ENCODE measurements at places on chromosomes 5 and 9. TPM values are rescaled to one million over a fixed set of nuclear protein-coding genes. Genes with fewer than 3 reads are reported as not detected.

Gene NFIB
- not detected for total RNA-seq

Gene SPATA31D1
- not detected for total RNA-seq

GRCh38 chr5:160030631-160031377 lies 21.9 kb downstream of the TTC1 start:
- H3K36me3 ChIP-seq = peaks cover 36% of the 10 kb centered on the region
- no peak overlapping the region for H3K27ac ChIP-seq
- no peaks in the 10 kb centered on the region for H3K27me3 ChIP-seq

DNA sequence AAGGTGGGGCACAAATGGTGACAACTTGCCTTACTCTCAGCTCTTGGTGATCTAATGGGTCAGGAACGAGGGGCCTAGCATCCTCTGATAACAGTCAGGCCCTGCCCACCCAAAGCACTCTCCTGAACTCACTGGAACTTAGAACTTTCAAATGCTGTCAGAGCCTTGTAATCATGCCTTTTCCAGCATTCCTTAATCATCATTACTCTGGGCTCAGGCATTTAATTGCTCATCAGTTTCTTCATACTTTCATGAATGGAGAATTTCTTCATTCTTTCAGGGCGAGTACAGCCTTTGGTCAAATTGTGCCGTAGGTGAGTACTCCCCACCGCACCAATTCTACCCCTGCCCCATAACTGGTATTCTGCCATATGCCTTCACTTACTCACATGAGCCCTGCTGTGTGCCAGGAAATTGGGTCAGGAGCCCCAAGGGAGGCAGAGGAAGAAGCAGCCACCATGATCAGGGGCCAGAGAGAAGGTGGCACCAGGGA lies 30.2 kb upstream of the DUSP1 start:
- H3K36me3 ChIP-seq = no peaks in the 10 kb centered on the region
- H3K4me3 ChIP-seq = no peak overlapping the region
- no peaks in the 10 kb centered on the region for H3K27me3 ChIP-seq
- H3K27ac ChIP-seq = no peak overlapping the region

Gene SLC23A1
- total RNA-seq = 0.43 TPM

Gene OXCT1
- total RNA-seq = 91.4 TPM

Gene FIBCD1
- not detected for total RNA-seq

Gene CTXN3
- not detected for total RNA-seq

Gene DAB2
- total RNA-seq = 0.05 TPM

Gene RANBP3L
- total RNA-seq = 0.07 TPM

GRCh38 chr5:85337435-85337834 lies 952.8 kb upstream of the EDIL3 start:
- DNase-seq = no peak
- no peak overlapping the region for H3K27ac ChIP-seq
- no peaks in the 10 kb centered on the region for H3K4me1 ChIP-seq
- H3K36me3 ChIP-seq = no peaks in the 10 kb centered on the region
- H3K4me3 ChIP-seq = no peak overlapping the region
- no peaks in the 10 kb centered on the region for H3K27me3 ChIP-seq

Gene GHR
- total RNA-seq = not detected

DNA sequence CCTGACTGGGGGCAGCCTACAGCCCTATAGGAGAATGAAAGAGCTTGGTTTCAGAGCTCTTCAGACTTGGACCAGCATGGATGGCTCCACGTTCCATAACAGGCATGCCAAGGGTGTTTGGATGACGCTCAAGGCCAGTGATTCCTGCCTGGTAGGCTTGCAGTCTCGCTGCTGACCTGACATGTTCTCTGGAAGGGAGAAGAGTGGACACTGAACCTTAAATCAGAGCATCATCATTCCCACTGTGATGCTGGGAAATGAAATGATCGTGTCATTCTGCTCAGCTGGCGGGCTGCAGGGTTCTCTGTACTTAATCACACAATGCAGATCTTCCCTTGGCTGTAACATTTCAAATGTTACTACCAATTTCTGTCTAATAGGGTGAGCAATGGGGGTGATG lies 57.0 kb downstream of the CFAP90 start:
- H3K27me3 ChIP-seq = peaks cover 12% of the 10 kb centered on the region
- no peak for DNase-seq

DNA sequence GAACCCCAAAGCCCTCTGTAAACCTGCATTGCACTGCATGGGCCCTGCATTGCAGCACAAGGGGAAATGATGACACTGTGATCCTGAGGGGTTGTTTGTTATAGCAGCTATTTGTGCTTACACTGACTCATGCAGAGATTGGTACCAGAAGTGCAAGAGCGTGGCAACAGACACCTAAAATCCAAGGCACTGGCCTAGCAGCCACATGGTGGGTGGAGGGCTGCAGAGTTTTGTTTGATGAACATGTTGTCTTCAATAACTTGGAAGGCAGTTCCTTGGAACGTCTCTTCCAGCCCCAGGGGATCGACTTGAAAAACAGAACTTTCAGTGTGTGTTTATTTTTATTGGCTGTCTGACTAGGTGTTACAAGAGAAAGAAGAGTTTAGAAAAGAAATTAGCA lies 14.5 kb downstream of the FCN2 start:
- no peak overlapping the region for H3K4me3 ChIP-seq
- H3K4me1 ChIP-seq = no peaks in the 10 kb centered on the region
- DNase-seq = no peak
- H3K27ac ChIP-seq = no peak overlapping the region
- H3K27me3 ChIP-seq = peaks cover 11% of the 10 kb centered on the region

DNA sequence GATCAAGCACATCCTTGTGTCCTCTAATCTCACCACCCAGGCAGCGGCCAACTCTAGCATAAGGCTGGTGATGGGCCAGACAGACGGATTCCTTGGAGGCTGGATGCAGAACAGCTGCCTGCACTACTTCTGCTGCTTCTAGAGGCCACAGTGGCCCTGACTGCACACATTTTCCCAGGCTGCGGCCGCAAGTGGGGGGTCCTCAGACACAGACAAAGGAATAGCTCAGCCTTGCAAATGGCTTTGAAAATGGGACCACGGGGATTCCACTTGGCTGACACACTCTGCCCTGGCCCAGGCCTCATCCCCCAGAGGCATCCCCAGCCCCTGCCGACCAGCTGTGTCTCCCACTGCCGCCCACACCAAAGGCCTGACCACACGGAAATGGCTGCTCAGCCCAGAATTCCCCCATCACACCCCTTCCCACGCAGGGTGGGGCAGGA lies 540.8 kb downstream of the BNC2 start:
- H3K27me3 ChIP-seq = no peaks in the 10 kb centered on the region
- no peaks in the 10 kb centered on the region for H3K4me1 ChIP-seq
- no peak for DNase-seq
- no peak overlapping the region for H3K4me3 ChIP-seq
- H3K27ac ChIP-seq = no peak overlapping the region

GRCh38 chr9:12723409-12724028 lies 30.3 kb downstream of the TYRP1 start:
- H3K27me3 ChIP-seq = no peaks in the 10 kb centered on the region
- no peaks in the 10 kb centered on the region for H3K4me1 ChIP-seq
- no peak overlapping the region for H3K4me3 ChIP-seq
- no peaks in the 10 kb centered on the region for H3K36me3 ChIP-seq

Gene CATSPER3
- total RNA-seq = 0.40 TPM

DNA sequence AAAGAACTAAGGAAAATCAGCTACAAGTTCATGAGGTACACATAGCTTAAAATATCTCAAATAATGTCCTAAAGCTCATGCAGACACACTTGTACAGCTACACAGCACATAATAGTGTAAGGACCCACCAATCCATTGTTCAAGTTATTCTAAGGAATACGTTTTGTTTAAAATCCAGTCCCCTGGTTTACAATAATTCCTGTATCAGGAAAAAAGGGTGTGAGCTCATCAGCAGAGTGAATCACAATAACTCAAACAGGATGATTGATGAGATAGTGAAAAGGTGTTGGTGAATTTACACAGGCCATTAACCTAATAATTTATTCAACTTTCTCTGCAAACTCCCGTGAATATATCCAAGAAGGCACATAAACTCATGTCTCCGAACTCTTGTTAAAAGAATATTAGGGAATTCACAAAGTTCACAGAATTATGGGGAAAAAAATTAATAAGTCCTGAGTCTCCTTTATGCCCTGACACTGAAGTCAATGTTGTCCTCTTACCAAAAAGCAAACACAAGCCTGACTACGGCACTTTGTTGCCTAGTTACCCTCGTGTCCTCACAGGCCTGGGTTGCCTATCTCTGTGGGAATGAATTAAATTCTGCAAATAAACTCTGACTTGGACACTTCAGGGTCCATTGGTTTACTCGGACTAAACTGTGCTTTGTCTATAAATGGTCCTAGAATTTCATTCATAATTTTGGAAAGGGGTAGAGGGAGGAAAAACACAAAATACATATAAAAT lies 142.8 kb upstream of the PDE4D start:
- no peak overlapping the region for H3K4me3 ChIP-seq
- no peak for DNase-seq
- no peak overlapping the region for H3K27ac ChIP-seq

DNA sequence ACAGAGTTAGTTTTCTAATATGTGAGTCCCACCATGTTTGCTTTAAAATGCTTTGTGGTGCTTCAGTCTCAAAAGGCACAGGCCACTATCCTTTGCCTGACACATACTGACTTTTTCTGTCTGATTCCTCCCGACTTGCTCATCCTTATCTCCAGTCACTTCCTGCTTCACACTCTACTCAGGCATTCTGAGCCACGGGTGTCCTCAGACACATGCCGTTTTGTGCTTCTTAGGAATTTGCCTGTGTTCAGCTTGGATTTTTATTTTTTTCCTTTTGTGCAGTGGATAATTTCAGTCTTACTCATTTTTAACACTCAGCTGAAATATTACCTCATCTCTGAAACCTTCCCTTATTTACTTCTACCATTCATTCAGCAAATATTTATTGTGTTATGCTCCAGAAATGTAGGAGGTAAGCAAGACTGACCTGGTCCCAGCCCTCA lies 54.1 kb downstream of the MAN2A1 start:
- H3K27me3 ChIP-seq = no peaks in the 10 kb centered on the region
- no peak for DNase-seq
- peaks cover 48% of the 10 kb centered on the region for H3K4me1 ChIP-seq
- H3K27ac ChIP-seq = no peak overlapping the region
- H3K36me3 ChIP-seq = peaks cover 29% of the 10 kb centered on the region

DNA sequence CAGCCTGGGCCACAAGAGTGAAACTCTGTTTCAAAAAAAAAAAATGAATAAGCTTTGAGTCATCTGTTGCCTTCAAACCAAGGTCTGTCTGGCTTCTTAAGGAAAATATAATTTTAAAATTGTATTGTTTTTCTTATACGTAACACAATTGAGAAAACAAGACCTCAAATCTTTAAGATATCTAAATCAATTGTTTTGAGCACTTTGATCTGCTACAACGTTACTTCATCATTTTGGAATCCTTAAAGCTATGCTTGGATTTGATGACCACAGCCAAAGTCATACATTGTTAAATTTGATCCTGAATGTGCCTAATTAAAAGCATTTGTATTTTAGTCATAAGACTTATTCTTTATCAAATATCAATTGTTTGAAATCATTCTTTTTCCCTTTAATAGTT lies 37.7 kb upstream of the VCAN start:
- H3K4me1 ChIP-seq = no peaks in the 10 kb centered on the region
- H3K4me3 ChIP-seq = no peak overlapping the region
- no peak overlapping the region for H3K27ac ChIP-seq
- H3K27me3 ChIP-seq = no peaks in the 10 kb centered on the region

Gene MAP1B
- total RNA-seq = 0.16 TPM

GRCh38 chr5:53507013-53507412 lies 26.6 kb downstream of the FST start:
- peaks cover 5% of the 10 kb centered on the region for H3K27me3 ChIP-seq
- no peak overlapping the region for H3K4me3 ChIP-seq
- no peaks in the 10 kb centered on the region for H3K36me3 ChIP-seq
- no peak for DNase-seq

GRCh38 chr5:165630261-165630778 lies 2124.9 kb downstream of the MAT2B start:
- H3K36me3 ChIP-seq = no peaks in the 10 kb centered on the region
- no peak overlapping the region for H3K27ac ChIP-seq
- no peaks in the 10 kb centered on the region for H3K27me3 ChIP-seq
- H3K4me3 ChIP-seq = no peak overlapping the region
- no peaks in the 10 kb centered on the region for H3K4me1 ChIP-seq

Gene GARIN3
- total RNA-seq = 0.82 TPM

DNA sequence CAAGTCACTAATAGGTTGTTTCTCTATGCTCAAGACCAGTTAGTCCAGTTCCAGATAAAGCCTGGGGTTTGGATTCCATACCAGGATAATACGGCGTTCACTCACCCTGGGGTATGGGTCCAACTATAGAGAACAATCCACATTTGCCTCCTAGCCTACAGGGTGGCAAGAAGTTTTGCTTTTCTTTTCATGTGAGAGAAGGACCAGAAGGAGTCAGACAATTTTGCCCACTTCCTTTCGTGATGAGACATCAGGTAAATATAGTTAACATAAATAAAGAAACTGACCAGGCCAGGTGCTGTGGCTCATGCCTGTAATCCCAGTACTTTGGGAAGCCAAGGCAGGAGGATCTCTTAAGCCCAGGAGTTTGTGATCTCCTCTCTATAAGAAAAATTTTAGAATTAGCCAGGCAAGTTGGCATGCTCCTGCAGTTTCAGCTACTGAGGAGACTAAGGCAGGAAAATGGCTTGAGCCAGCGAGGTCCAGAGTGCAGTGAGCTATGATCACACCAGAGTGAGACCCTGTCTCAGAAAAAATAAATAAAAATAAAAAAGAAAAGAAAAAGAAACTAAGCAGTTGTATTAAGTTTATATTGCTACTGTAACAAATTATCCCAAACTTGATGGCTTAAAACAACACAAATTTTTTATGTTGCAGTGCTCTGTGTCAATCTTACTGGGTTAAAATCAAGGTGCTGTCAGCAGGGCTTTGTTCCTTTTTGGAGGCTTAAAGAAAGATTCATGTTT lies 7.5 kb upstream of the REEP5 start:
- H3K27me3 ChIP-seq = no peaks in the 10 kb centered on the region
- DNase-seq = no peak
- peak overlapping the region; percentile 30 for H3K4me3 ChIP-seq
- peak overlapping the region; percentile 70 for H3K27ac ChIP-seq

Gene INSL6
- total RNA-seq = not detected

DNA sequence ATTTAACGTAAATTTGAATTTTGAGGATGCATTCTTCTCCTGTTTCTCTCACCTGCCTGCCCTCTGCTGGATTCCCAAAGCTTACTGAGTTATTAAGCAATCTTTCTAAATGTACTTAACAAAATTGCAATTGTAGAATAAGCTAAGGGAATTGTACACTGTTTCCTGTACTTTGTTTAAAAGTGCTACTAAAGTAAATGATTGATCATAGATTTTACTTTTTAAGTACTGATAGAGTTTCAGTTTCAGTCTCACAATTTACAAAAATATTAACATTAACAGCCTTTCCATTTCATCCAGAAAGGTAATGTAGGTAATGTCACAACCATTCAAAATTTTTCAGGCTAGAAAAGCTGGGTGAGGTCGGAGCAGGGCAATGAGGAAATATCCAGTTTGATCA lies 4.8 kb upstream of the RANBP17 start:
- H3K4me1 ChIP-seq = peaks cover 6% of the 10 kb centered on the region
- peaks cover 14% of the 10 kb centered on the region for H3K36me3 ChIP-seq
- H3K27ac ChIP-seq = no peak overlapping the region
- DNase-seq = no peak

DNA sequence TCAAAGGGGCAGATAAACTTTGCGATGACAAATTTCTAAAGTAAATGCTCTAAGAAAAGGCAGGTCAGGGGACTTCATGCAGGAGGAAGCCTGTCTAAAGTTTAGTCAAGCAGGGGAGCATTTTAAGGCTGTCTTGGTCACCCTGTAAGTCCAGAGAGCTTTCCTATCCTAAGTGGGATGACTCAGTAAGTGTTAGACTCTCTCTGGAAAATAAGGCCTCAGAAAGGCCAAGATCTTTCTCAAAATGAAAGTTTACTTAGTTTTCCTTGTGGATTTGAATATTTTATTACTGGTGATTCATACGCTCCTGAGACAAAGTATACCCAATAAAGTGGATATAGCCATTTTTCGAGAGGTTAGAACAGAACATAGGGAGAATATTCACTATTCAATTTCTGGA lies 806.9 kb upstream of the CDH9 start:
- no peaks in the 10 kb centered on the region for H3K36me3 ChIP-seq
- H3K27ac ChIP-seq = no peak overlapping the region
- no peaks in the 10 kb centered on the region for H3K27me3 ChIP-seq
- no peaks in the 10 kb centered on the region for H3K4me1 ChIP-seq
